ENCODE measurements at places on chromosomes 5 and 9. TPM values are rescaled to one million over a fixed set of nuclear protein-coding genes. Genes with fewer than 3 reads are reported as not detected.

The CD14 gene
- total RNA-seq: 6.3 TPM

The RIMOC1 gene
- total RNA-seq: 32.0 TPM

The PRR16 gene
- 42.9 TPM for total RNA-seq

The GNA14 gene
- total RNA-seq: 3.4 TPM

The LRRC70 gene
- 1.2 TPM for total RNA-seq

The N4BP3 gene
- total RNA-seq: 0.36 TPM

The UBLCP1 gene
- total RNA-seq: 21.1 TPM
